Aorta (tissue), 5 donors: ENCODE measurements at places on chromosomes 13 and 19. TPM values are rescaled to one million over a fixed set of nuclear protein-coding genes. Genes with fewer than 3 reads are reported as not detected.
A peak's percentile ranks its signal among the peaks of the same experiment; 100 is the strongest.

DNA sequence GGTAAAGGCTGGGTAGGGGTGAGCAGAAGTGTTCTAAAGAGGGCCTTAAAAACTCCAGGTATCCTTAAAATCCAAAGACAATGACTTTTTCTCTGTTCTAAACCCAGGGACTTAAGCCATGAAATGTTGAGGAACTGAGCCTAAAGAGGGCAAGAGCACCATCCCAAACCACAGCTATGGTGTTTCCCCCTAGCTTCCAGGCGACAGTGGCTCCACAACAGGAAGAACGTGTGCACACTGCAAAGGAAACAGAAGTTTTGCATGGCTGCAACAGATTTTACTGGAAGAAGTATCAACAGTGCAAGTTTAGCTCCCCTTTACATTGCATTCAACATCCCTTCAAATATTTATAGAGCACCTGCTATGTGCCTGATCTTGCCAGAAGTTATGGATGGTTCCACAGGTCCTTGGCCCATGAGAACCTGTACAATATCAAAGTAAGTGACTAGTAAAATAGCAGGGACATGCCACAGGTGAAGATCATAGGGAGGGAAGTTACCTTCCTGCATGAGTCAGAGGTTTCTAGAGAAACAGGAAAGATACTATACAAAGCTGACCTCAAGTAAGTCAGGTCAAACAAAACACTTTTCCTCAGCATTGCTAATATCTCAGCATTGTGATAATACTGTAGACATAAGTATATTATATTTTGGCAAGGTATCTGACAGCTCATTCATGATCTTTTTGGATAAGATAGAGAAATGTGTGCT is 8.4 kb upstream of the KCTD12 start:
- no peak for DNase-seq

- DNase-seq = peak; percentile 100
Observed at GRCh38 chr19:5977785-5978605, at the start of gene RANBP3. Gene RANBP3, minus strand, starts transcription at chr19:5978140. Its CDS starts 58 bp downstream, at chr19:5978082.

- no peak for DNase-seq
Observed at GRCh38 chr19:14375055-14375581, 6.1 kb upstream of the ADGRE5 start.

DNA sequence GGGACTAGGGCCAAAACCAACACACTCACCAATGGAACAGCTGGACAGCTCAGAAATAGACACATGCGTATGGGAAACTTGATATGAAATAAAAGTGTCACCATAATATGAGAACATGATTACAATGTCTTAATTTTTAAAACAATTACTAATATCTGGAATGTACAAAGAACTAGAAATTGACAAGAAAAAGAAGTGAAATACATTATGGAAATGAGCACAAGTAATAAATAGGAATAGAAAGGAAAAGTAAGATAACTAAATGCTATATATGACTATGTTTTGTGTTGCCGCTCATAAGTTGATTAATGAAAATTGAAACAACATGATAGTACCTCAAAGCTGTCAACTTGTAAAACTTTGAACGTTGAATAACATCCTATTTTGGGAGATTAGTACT is 801.1 kb downstream of the SLITRK5 start:
- no peak for DNase-seq

Gene ZFP14
- 4.4 TPM for total RNA-seq
